Adrenal gland (tissue), 19 donors: ENCODE measurements at places on chromosomes 7 and 10. TPM values are rescaled to one million over a fixed set of nuclear protein-coding genes. Genes with fewer than 3 reads are reported as not detected.

PLEKHS1 gene
- polyA plus RNA-seq, result 0.13 TPM

CALCR gene
- 0.03 TPM for polyA plus RNA-seq

CFAP70 gene
- 4.2 TPM for polyA plus RNA-seq

USP6NL gene
- 3.5 TPM for polyA plus RNA-seq

TAS2R4 gene
- polyA plus RNA-seq, result 0.31 TPM

SORBS1 gene
- polyA plus RNA-seq, result 26.5 TPM

SORCS3 gene
- 0.64 TPM for polyA plus RNA-seq

PWWP2B gene
- 3.4 TPM for polyA plus RNA-seq
